Skeletal muscle cell (primary cell): ENCODE measurements at places on chromosomes 16 and 17.

GRCh38 chr17:32626379-32626791 lies 139.6 kb downstream of the CDK5R1 start:
- no peak for DNase-seq

DNA sequence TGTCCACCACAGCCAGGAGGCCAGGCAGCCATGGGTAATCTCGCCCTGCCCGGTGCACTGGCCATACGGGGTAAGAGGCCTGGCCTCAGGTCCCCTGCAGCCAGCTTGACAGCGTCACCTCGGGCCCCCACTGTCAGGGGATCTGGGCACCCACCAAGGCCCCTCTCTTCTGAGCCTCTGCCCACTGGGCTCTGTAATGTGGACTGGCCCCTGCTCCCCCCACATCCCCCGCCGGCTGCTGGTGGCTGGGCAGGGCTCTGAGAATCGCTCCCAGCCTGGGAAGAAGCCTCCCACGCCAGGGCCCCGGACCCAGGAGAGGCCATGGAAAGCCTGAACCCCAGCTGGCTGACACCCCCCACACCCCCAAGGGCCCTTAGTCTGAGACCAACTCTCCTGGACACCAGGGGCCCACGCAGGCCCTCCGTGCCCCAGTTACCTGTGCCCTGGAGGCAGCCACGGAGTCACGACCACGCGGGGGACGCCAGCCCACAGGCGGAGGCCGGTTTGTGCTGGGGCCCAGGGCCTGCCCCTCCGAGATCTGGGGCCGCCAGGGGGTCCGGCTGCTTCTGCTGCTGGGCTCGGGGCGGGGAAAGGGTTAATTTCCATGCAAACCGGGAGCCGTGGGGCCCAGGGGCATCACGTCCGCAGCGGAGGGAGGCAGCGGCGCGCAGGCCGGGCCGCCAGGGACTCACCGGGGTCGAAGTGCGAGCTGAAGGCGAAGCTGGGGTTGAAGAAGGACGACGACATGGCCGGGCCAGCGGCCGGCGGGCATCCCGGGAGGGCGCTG lies at the start of gene PVALEF:
PVALEF (plus strand) TSS at position 262 of the 787 bp plus-strand sequence. CDS start 15,720 bp downstream, outside the sequence.
- DNase-seq: no peak

DNA sequence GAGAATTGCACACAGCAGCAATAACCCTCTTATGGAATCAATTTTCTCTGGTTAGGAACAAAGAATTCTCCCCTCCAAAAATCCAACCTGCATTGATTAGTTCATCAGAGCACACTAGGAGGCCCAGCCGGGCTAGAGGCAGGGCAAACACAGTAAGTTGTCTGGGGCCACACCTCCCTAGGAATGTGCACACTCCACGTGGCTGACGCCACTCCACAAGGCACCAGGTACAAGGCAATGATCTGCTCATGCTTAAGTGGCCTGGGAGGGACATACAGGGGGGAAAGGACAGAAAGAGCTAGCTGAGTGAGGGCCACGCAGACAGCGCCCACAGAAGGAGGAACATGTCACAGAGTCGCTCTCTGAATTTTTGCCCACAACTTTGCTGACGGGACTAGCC lies 107.6 kb downstream of the SLC39A11 start:
- DNase-seq: no peak

- DNase-seq: no peak
Observed at GRCh38 chr17:67164302-67164701, 80.7 kb downstream of the HELZ start.

DNA sequence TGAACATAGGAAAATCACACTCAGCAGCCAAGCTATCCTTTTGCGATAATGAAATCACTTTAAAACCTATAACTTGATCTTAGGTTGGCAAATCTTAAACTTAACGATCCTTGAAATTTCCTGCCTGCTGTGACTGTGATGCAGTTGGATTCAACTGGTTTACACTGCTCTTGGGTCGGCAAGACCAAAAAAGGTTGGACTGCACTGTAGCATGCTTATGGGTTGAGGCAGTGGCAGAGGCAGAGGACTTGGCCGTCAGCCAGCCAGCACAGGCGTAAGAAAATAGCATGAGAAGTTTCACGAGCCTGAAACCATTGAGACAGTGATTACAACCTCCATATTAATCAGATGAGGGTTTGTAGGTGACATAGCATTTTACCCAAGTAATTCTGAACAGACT lies 21.4 kb downstream of the WSB1 start:
- DNase-seq: peak; percentile 60

DNA sequence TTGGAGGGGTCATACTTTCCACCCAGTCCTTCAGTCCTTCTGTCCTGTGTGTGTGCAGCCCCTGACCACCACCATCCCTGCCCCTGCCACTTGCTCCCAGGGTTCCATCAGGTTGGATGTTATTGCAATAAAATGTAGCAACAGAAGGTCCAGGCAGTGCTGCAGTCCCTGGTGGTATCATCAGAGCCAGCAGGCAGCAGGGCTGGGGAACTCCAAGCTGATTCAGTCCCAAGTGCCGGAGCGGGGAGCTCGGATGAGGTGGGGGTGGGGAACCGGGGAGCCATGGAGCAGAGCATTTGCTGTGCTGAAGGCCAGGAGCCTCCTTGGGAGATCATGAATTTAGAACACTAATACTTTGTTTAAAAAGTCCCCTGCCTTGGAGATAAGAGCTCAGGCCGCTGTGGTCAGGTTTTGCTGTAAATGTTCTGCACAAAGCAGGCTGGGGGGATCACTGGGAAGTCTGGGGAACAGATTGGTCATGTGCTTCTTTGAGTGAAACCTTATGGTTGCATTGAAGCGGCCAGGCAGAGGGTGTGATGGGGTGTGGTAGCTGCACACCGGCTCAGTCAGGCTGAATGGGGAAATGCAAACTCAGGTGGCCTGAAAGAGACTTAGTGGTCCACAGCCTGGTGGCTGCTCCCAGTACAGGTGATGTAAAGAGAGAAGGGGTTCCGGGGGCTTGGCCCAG lies 225.9 kb downstream of the SEC14L1 start:
- DNase-seq: no peak

- peak; percentile 34 for DNase-seq
Observed at GRCh38 chr17:30104575-30105339, 11.9 kb upstream of the NSRP1 start.

- DNase-seq: no peak
Observed at GRCh38 chr17:39915559-39915958, 2.9 kb downstream of the GSDMB start.

DNA sequence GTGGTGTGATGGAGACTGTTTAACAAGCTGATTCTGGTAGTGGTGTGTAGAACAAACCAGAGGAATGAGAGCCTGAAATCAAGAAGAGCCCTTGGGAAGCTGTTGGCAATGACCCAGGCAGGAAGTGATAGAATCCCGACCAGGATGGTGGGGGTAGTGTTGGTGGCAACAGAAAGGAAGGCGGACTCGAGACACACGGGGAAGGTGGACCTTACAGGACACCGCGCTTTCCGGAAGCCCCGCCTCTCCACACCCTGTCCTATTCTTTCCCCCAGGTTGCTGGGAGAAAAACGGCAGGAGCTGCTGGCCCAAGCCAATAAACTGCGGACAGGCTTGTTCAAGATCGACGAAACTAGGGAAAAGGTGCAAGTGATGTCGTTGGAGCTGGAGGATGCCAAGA lies 30.0 kb upstream of the KDM6B start:
- no peak for DNase-seq

- DNase-seq: no peak
Observed at GRCh38 chr17:39963829-39964228, 1.0 kb downstream of the GSDMA start.

GRCh38 chr16:57041182-57042156 lies 50.9 kb upstream of the CPNE2 start:
- DNase-seq: no peak

GRCh38 chr16:1082266-1082951 lies 9.9 kb downstream of the SSTR5 start:
- no peak for DNase-seq

- DNase-seq: no peak
Observed at GRCh38 chr16:89195521-89196171, 4.7 kb downstream of the SLC22A31 start.

DNA sequence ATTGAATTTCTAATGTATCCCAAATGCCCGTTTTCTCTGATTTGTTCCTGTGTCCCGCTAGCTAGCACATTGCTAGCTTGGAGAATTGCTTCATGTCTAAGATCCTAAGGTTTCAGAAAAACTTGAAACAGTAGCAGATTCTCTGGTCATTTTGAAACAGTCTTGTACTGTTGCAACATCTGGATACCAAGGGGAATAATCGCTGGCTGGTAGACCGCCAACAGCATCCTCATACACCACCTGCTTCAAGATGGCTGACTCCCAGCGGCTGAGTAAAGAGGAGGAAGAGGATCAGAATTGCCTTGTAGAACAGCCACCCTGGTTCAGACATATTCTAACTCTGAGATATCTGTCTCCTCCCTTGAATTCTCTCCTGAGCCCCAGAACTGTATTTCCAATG lies 226.7 kb upstream of the ELAC2 start:
- peak; percentile 30 for DNase-seq

DNA sequence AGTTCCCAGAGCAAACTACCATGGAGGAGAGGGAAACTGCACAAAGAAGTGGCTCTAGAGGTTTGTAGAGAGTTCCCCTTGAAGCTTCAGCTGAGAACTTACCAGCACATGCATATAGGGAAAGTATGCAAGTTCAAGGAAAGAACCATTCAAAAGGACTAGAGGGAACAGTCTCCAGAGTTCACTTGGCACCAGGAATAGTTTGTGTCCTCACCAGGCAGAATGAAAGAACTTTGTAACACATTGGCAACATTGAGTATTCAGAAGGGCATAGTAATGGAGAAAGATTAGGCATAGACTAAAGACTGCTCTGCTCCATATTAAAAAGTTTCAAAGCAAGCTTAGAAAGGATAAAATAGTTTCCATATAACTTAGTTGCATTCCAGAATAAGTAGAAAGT lies 155.4 kb upstream of the TOM1L1 start:
- DNase-seq: no peak

- peak; percentile 67 for DNase-seq
Observed at GRCh38 chr16:86635176-86635876, 57.0 kb downstream of the FOXL1 start.
